Heart right ventricle (tissue), 16 donors: ENCODE measurements at places on chromosomes 5 and 9. TPM values are rescaled to one million over a fixed set of nuclear protein-coding genes. Genes with fewer than 3 reads are reported as not detected.

GRCh38 chr5:80781356-80781755 lies 126.6 kb upstream of the DHFR start:
- no peaks in the 10 kb centered on the region for H3K27me3 ChIP-seq
- no peak for DNase-seq
- H3K36me3 ChIP-seq: peaks cover 9% of the 10 kb centered on the region

The PCDHGA11 gene
- 3.3 TPM for total RNA-seq

DNA sequence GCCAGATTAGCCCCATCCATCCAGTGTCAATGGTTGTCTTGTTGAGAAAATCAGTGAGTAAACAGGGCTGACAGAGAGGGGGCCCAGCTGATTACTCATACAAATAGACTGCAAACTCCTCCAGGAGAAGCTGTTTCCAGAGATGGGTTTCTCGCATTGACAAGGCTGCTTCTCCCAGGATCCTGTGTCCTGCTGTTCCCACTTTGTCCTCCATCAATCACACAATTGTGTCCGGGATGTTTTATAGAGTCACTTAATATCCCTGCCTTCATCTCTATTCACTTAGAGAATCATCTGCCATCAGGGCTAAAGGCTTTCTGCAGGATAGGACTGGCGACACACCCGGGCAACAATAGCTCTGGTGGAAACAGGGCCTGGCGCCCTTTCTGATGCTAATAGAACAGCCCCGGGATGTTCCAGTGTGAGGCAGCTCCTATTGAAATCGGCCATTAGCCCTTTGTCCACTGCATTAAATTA lies 71.7 kb upstream of the TBCA start:
- no peak overlapping the region for H3K4me3 ChIP-seq
- peaks cover 3% of the 10 kb centered on the region for H3K4me1 ChIP-seq
- no peaks in the 10 kb centered on the region for H3K27me3 ChIP-seq
- no peak overlapping the region for H3K27ac ChIP-seq

DNA sequence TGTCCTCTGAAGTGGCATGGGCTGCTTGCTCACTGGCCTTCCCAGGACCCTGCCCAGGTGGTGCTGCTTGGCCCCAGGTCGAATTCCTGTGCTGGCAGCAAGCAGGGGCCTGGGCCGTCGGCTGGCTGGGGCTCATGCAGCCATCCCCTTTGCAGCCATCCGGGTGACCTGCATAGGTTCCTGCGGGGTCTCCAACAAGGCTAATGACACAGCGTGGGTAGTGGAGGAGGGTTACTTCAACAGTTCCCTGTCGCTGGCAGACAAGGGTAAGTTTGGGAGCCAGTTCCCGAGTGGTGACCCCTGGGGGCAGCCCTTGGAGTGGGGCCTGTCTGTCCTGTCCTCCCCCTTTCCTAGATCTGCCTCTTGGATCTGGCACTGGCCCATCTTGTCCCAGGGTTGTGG lies 6.1 kb upstream of the EHMT1 start:
- H3K36me3 ChIP-seq: peaks cover 13% of the 10 kb centered on the region
- H3K27ac ChIP-seq: no peak overlapping the region
- peaks cover 47% of the 10 kb centered on the region for H3K4me1 ChIP-seq
- DNase-seq: no peak
- H3K4me3 ChIP-seq: no peak overlapping the region

- DNase-seq: no peak
- no peaks in the 10 kb centered on the region for H3K27me3 ChIP-seq
- no peaks in the 10 kb centered on the region for H3K4me1 ChIP-seq
- no peaks in the 10 kb centered on the region for H3K36me3 ChIP-seq
- H3K27ac ChIP-seq: no peak overlapping the region
Measured at GRCh38 chr5:9222054-9222976, 323.6 kb downstream of the SEMA5A start.

GRCh38 chr5:80191991-80192398 lies 63.9 kb downstream of the SERINC5 start:
- no peaks in the 10 kb centered on the region for H3K27me3 ChIP-seq
- DNase-seq: peak; percentile 58
- H3K4me3 ChIP-seq: no peak overlapping the region
- no peaks in the 10 kb centered on the region for H3K36me3 ChIP-seq
- peaks cover 69% of the 10 kb centered on the region for H3K4me1 ChIP-seq
- H3K27ac ChIP-seq: peak overlapping the region; percentile 57

The TTC16 gene
- total RNA-seq: 0.28 TPM

- no peak overlapping the region for H3K4me3 ChIP-seq
- H3K27me3 ChIP-seq: no peaks in the 10 kb centered on the region
- peaks cover 12% of the 10 kb centered on the region for H3K36me3 ChIP-seq
- H3K27ac ChIP-seq: no peak overlapping the region
- no peak for DNase-seq
- peaks cover 29% of the 10 kb centered on the region for H3K4me1 ChIP-seq
Measured at GRCh38 chr5:43643327-43643726, 40.3 kb downstream of the NNT start.

DNA sequence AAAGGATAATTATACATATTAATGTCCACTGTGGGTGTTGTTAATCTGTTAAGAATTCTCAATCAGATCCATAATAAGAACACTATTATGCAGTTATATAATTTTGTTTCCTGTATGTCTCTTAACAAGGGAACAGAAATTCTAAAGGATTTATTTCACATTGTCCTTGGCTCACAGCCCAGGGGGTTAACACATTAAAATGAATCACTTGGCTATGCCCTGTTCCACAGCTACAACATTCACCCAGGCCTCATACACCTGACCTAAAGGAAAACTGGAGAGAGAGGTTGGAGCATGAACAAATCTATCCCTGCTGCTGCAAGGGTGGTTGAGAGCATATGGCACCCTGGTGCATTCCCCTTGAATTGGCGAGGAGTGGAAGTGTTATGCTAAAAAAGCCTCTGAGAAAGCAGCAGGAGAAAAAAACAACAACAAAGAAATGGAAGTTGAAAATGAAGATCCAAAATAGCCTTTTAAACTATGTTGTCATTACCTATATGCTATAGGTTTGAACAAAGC lies 116.0 kb downstream of the KCNN2 start:
- H3K27ac ChIP-seq: no peak overlapping the region
- no peaks in the 10 kb centered on the region for H3K4me1 ChIP-seq
- DNase-seq: no peak
- no peaks in the 10 kb centered on the region for H3K36me3 ChIP-seq
- H3K4me3 ChIP-seq: no peak overlapping the region

DNA sequence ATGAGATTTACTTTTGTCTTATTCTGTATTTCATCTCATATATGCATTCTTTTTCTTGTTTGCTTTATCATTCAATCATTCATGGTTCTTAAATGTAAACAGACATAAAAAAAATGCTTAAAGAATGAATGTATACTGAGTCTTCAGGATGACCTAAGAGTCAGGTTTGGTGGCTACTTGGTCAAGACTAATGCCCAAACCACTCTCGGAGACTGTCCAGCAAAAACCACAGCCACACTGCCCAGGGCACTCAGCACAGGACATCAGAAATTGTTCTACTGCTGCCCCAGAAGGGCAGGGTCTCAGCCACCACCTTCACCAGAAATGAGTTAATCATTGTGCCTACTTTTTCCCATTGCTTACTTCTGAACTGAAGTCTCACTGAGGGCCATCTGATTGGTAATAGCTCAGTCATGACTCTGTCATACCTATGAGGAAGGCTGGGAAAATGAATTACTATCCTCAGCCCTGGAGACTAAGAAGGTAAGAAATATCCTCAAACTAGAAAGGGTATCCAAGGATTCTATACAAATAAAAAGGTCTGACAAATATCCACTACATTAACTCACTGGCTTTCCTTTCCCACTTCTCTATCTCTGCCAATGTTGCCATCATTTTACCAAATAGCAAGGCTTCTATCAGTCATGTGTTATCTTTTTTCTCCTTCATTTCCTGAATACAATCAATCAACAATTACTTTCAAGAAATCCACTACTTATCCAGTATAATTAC lies 236.1 kb downstream of the CETN3 start:
- no peaks in the 10 kb centered on the region for H3K36me3 ChIP-seq
- no peaks in the 10 kb centered on the region for H3K27me3 ChIP-seq
- no peak for DNase-seq
- H3K27ac ChIP-seq: no peak overlapping the region
